Transverse colon (tissue), 4 donors: ENCODE measurements at places on chromosomes 13 and 19.
A peak's percentile ranks its signal among the peaks of the same experiment; 100 is the strongest.

DNA sequence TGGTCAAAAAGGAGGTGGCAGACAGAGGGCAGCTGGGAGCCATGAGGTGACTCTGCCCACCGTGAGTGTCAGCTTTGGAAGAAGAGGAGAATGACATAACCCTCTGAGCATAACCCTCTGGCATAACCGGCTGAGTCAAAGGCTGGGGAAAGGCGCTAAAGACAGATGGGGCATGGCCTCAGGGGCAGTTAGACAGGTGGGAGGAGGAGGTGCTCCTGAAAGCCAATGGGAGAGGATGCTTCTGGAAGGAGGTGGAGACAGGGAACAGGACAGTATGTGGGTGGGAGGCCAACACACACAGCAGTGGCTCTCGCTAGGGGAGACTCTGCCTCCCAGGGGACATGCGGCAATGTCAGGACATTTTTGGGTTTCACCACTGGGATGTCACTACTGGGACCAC lies 17.1 kb downstream of the ELAVL1 start:
- DNase-seq, result no peak

- no peak for DNase-seq
Measured at GRCh38 chr13:73653688-73654087, 480.5 kb downstream of the KLF12 start.

- DNase-seq, result no peak
Measured at GRCh38 chr19:33876192-33876591, 79.5 kb downstream of the KCTD15 start.

GRCh38 chr13:62067821-62068220 lies 652.2 kb upstream of the PCDH20 start:
- DNase-seq, result no peak

- no peak for DNase-seq
Measured at GRCh38 chr13:101283782-101284181, 132.5 kb downstream of the NALCN start.

- no peak for DNase-seq
Measured at GRCh38 chr13:75469047-75469446, 12.9 kb downstream of the TBC1D4 start.

- no peak for DNase-seq
Measured at GRCh38 chr13:63516124-63516523, 2100.5 kb upstream of the PCDH20 start.

- DNase-seq, result no peak
Measured at GRCh38 chr13:33228648-33229445, 56.7 kb downstream of the STARD13 start.

DNA sequence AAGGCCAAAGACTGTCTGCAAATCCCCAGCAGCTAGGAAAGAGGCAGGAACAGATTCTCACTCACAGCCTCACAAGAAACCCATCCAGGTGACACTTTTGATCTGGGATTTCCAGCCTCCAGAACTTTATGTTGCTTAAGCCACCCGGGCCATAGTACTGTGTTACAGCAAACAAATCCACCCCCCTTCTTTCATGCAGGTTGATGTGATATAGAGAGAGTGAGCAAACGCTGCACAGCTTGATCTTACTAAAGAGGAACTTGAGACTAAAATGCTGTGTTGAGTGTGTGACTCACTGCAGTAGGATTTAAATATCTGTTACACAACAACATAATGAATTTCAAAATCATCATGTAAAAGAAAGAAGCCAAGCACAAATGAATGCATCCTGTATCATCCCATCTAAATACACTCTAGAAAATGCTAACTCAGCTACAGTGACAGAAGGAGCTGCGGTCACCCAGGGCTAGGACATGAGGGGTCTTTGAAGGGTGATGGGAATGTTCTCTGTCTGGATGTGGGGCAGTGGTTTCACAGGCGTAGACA lies 32.2 kb downstream of the RCBTB2 start:
- DNase-seq, result no peak

DNA sequence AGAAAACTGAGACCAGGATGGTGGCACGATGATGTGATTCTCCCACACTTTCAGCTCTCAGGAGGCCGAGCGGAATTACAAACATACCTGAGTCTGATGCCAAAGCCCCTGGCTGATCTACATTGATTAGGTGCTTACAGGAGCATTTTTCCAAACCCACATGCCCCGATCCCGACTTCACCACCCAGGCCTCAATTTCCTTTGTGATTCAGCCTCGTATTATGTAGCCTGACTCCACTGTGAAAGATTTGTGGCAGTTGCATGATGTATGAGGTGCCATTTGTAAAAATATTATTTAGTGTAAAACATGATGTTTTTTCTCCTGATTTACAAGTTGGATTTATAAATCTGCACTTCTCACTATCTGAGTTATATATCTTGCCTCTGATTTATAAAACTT lies 118.0 kb downstream of the TSHZ3 start:
- no peak for DNase-seq

- DNase-seq, result peak; percentile 79
Measured at GRCh38 chr19:18292810-18293641, 11.6 kb upstream of the JUND start.

DNA sequence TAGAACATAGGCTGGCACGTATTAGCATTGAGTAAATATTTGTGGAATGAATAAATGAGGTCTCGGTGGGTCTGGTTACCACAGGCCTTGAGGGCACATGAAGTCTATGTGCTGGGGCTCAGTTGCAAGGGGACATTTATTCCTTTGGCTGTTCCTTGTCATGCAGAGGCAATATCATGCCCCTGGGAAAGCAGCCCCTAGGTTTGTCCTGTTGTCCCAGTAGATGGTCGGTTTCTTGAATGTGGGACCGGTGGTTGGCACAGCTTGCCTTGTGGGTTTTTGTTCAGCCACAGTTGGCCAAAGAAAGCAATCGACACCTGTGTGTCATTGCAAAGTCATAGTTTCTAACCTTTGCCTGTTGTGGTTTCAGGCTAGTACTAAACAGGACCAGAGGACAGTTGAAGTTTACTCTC lies 24.7 kb upstream of the GPR183 start:
- DNase-seq, result no peak

GRCh38 chr19:17998827-17999150 lies 9.2 kb upstream of the ARRDC2 start:
- DNase-seq, result no peak

DNA sequence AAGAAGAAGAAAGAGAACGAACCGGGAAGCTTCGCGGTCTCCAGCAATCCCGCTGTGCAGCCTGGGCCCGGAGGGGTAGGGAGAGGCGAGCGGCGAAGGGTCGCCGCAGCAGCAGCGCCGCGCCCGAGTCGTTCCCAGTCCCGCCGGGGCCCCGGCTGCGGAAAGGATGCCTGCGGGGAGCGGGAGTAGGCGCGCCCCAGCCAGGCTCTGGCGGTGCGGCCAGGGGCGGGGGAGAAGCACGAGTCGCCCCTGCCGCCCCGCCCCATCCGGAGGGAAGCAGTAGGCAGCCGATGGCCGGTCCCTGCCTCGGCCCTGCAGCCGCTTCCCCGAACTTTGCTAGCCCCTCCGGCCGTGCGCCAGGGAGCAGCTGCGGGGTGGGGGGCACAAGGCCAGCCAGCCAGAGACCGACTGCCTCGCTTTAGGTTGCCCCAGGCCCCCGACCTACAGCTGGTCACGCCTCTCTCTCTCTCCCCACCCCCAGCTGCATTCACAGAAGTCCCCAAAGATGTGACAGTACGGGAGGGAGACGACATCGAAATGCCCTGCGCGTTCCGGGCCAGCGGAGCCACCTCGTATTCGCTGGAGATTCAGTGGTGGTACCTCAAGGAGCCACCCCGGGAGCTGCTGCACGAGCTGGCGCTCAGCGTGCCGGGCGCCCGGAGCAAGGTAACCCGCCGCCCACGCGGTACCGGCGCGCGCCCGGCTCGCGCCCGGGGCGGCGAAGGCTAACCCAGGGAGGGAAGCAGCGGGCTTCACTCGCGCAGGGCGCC lies 1.1 kb downstream of the VSTM2B start:
- DNase-seq, result no peak

DNA sequence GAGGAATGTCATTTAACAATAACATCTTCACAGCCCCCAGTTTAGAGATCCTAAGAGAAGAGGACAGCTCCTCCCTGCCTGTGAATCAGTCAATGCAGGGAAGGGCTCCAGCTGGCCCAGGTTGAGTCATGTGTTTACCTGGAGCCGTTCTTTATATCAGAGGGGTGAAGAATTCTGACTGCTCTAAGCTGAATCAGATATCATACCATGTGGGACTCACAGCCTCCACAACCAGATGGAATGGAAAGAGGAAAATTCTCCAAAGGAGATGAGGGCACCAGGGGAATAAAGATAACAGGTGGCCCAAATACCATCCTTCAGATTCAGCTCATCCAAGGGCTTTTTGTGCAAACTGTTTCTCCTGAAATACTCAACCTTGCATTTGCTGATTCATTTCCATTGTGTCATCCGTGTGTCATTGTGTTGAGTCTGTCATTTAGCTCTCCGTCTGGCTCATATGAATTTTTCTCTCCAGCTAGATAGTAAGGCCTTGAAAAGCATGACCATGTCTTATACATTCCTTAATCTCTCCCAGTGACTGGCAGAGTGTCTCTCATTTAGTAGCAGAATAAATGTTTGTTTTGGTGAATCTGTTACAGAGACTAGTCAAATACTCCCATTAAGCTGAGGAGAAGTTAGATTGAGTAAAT lies 217.9 kb downstream of the RFC3 start:
- no peak for DNase-seq

- DNase-seq, result no peak
Measured at GRCh38 chr19:29539670-29540069, 13.9 kb downstream of the VSTM2B start.

- DNase-seq, result no peak
Measured at GRCh38 chr13:99693852-99694611, 192.8 kb downstream of the TM9SF2 start.

DNA sequence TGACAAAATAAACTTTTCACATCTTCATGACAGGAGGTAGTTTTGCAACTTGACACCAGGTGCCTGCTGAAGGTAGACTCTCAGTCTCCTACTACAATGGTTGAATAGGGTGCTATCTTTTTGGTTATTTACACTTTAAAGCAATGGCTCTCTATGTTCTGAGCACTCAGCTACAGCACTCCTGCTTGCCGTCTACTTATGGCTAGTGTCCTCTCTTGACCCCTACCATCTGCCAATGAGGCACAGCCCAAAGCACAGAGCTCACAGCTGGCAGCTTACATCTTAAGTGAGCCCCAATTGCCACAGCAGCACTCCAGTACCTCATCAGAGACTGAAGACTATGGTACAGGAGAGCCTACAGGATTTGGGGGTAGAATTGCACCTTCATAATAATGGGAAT lies 11.4 kb downstream of the ZNF708 start:
- no peak for DNase-seq

GRCh38 chr13:76398425-76398824 lies 487.8 kb downstream of the KCTD12 start:
- DNase-seq, result no peak

GRCh38 chr13:75507027-75508001 lies 25.3 kb upstream of the TBC1D4 start:
- DNase-seq, result no peak

DNA sequence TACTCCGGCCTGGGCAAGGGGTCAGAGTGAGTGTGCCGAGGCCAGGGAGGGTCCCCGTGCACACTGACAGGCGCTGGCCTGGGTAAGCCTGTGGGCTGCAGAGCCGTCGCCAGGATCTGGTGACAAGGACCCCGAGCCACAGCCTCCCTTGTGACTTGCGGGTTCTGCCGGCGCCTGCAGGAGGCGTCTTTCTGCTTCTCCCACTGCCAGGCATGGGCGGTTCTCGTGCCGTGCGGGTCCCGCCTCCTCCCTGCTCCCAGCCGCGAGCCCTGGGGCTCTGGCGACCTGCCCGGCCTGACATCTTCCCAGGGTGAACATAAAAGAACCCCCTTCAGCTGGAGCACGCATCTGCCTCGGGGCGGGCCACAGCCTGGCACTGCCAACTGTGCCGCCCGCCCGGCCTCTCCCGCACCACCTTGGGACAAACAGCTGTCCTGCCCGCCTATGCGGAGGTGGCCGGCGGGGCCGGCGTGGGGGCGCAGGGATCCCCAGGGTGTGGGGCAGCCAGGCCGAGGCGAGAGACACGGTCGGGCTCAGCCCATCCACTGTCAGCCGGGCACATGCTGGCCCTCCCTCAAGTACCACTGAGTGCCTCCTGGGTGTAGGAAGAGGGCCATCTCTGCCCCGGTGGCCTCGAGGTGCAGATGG lies 1.5 kb upstream of the HCN2 start:
- peak; percentile 76 for DNase-seq

DNA sequence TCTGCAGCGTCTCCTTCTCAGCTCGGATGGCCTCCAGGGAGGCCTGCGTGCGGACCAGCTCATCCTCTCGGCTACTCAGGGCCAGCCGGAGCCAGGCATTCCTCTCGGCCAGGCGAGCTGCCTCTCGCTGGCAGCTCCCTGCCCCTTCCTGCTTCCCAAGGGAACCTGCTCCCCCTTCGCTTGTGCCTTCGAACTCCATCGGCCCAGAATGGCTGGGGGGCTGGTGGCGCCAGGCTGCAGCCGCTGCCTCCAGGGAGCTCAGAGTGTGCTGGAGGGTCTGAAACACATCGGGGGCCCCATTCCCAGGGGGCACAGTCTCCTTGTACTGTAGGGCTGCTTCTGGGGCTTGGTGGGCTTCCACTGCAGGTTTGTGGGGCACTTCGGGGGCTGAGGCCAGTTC lies 2.0 kb downstream of the USHBP1 start:
- no peak for DNase-seq

GRCh38 chr19:7515645-7516151 lies at the start of gene ZNF358:
Gene ZNF358 (plus strand): TSS chr19:7516103. CDS start chr19:7519243, 3,140 bp downstream.
- DNase-seq, result peak; percentile 86

GRCh38 chr13:38875186-38875875 lies 115.3 kb downstream of the STOML3 start:
- DNase-seq, result no peak

DNA sequence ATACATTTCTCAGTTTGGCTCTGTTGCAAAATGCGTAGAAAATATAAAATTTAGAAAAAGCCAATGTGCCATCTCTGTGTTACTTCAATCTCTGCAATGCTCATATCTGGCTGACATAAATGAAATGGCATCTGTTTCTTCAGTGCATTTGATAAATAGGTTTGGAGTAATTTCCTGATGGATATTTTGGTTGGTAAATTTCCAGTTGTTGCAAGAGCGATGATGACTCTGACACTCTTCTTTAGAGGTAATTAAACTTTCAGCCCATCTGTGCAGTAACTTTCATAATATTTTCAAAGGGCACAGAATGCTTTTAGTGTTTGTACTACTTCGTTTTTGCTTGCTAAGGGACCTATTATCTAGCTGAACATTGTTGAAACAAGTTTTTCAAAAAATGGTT lies 1286.4 kb downstream of the PCDH9 start:
- no peak for DNase-seq

GRCh38 chr13:105960326-105960725 lies 575.1 kb downstream of the EFNB2 start:
- DNase-seq, result no peak
